ENCODE measurements at places on chromosomes 11 and 22.

- no peak for DNase-seq
Observed at GRCh38 chr22:41964112-41964491, 5.1 kb upstream of the SEPTIN3 start.

DNA sequence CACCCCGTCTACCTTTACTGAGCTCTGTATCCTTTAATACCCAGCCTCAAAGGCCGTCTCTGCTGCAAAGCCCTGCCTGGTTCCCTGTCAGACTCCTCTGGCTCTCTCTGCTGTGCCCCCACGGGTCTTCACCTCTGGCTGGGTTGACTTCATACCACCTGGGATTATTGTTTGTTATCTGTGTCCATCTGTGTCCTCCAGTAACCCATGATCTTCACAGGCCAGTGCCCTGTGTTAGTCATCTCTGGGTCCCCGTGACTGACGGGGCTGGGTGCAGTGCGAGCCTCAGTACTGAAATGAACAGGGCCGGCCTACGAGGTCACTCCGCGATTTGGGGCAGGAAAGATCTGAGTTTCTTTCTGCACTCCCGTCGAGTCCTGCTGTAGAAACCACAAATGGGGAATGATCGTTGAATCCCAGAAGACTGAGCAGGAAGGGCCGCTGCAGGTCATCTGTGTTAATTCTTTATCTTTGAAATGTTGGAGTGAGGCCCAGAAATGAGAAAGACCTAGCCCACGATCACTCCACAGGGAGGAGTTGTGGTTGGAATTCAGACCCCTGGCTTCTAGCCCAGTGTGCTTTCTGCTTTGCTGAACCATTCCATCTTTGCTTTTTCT lies 12.3 kb upstream of the TUB start:
- DNase-seq = no peak

DNA sequence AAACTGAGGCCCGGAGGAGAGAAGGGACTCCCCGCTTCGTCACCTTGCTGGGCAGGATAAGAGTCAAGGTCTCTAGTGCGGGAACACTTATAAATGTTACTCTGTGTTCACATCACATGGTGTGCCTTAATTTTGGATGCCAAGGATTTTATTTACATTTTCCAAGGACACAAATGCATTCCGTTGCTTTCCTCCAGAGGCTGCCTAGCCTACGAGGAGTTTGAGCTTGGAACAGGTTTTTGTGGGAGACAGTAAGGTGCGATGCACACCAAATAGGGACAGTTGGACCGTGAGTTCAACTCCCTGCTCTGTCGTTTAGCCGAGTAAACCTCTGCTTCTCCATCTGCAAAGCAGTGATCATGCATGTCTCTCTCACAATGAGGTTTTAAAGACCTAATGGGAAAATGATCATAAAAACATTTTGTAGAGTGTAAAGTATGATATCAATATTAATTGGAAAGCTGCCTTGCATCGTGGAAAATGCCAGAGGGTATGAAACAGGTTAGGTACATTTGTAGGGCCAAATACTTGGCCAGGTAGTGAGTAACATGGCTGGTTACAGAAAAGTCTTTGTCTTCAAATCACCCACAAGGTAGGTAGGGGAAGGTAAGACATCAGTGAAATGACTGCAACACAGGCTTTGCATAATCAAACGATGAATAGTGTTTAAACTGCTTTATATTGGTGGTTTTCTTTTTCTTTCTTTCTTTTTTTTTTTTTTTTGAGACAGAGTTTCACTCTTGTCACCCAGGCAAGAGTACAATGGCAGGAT lies 61.8 kb downstream of the ST3GAL4 start:
- DNase-seq = no peak

DNA sequence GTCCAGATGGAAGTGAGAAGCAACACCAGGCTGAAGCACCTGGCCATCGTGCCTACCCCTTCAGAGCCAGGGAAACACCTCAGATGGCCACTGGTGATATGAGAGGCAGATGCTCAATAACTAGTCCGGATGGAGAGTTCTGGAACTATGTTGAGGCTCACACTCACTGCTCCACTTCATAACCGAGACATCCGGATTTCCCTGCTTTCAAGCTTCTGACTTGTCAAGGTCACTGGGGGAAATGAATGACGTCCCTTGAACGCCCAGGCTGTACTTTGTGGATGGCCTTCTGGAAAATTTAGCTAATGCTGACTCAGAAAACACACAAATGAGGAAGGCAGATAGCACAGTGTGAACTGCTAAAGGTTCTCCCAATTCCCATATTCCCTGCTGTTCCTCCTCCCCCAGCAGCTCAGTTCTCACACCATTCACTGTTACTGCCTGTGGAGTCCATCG lies at the start of gene LYVE1:
Gene LYVE1 (minus strand): TSS at position 180 of the 456 bp plus-strand sequence. CDS start 133 bp downstream, at position 47.
- DNase-seq = no peak

GRCh38 chr11:30474151-30474954 lies 111.8 kb downstream of the MPPED2 start:
- DNase-seq = no peak

- DNase-seq = no peak
Observed at GRCh38 chr11:86993031-86993430, 37.8 kb upstream of the FZD4 start.

- DNase-seq = no peak
Observed at GRCh38 chr11:119694334-119694733, 34.7 kb downstream of the NECTIN1 start.

- DNase-seq = no peak
Observed at GRCh38 chr11:64268893-64269539, 15.4 kb downstream of the BAD start.

- DNase-seq = no peak
Observed at GRCh38 chr11:127105593-127106541, 105.3 kb upstream of the KIRREL3 start.

- no peak for DNase-seq
Observed at GRCh38 chr11:83185767-83186166, 7.7 kb upstream of the ANKRD42 start.

DNA sequence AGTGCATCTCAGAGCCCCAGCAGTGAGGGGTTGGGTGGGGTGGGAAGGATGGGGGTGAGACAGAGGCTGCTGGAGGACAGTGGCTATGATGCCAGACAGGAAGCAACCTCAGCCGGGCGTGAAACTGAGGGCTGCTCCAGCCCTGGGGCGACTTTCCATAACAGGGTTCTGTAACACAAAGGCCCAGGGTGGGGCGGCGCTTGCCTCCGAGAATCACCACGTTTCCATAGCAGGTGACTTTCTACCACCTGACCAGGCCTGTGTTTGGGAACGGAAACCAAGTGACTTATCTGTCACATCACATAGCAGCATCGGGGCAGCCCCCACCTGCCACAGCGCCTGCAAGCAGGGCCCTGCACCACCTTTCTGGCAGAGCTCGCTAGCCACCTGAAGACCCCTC lies 85.8 kb downstream of the TRMU start:
- peak; percentile 16 for DNase-seq

DNA sequence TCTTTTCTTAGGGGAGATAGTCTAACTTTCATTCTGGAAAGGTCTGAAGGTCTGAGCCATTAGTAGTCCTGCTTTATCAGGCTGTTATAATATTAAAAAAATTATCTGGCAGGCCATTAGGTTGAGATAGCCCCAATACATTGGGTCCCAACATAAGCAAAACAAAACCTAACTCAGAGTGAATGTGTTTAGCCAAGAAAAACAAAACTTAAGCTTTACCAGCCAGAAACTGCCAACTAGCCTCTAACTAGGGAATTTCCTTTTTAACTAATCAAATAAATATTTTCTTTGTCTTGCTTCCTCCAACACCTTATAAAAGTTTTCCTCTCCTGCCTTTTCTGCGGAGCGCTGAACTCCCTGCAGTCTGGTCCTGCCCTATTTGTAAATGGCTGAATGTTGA lies 1137.7 kb upstream of the CNTN5 start:
- DNase-seq = no peak

- DNase-seq = no peak
Observed at GRCh38 chr22:36461665-36462649, 19.5 kb downstream of the TXN2 start.

- no peak for DNase-seq
Observed at GRCh38 chr22:45169591-45170466, 6.1 kb downstream of the NUP50 start.

- DNase-seq = no peak
Observed at GRCh38 chr11:91141655-91142054, 918.8 kb upstream of the CHORDC1 start.

DNA sequence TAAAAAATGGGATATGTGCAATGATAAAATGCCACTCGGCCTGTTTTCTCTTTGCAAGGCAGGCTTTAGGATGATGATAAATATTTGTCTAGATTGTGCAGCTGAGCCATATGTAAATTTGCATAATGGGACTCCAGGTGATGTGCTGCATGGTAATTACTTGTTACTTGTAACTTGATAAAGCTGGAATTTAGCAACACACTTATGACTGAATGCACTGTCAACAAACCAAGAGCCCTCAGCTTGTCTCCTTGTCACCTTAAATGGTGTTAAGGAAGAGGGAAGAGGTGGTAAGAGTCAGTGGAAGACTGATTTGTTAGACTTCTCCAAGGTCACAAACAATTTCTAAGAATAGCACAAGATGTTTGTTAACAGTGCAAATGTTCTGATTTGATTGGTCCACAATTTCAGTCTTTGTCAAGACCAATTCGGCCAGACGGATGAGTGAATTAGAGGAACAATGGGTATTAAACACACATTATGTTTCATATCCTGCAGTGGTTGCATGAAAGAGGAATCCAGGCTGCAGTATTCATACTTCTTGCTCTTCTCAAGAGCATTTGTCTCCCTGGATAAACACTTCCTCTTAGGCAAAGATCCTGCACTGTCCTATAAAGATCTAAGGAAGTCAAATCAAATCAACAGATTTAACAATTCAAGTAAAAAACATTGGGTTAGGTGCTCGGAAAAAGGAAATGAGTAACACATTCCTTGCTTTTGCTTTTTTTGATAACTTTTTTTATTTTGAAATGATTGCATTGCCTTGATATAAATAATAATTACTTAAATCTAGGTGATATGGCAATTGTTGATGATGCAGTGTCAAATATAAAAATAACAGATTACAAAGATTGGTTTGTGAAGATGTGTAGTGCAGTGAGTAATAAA lies 448.3 kb upstream of the DDI1 start:
- no peak for DNase-seq

DNA sequence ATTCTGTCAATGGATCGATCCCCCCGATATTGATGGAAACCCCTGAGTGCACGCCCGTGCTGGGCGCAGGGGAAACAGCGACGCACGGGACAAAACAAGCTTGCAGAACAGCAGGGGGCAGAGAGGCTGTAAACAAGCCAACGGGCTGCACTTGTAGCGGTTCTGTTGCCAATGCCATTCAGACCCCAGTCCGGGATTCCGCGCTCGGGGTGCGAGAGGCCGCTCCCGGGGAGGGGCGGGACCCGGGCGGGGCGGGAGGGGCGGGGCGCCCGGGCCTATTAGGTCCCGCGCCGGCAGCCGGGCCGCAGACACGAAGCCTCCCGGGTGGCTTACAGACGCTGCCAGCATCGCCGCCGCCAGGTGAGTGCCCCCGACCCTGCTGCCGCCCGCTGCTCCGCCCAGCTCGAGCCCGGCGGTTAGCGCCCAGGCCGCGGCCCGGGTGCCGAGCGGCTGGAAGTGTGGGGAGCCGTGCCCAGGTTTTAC lies at the start of gene BIK:
Gene BIK (plus strand): TSS at position 307 of the 483 bp plus-strand sequence. CDS start 13,273 bp downstream, outside the sequence.
- peak; percentile 82 for DNase-seq

DNA sequence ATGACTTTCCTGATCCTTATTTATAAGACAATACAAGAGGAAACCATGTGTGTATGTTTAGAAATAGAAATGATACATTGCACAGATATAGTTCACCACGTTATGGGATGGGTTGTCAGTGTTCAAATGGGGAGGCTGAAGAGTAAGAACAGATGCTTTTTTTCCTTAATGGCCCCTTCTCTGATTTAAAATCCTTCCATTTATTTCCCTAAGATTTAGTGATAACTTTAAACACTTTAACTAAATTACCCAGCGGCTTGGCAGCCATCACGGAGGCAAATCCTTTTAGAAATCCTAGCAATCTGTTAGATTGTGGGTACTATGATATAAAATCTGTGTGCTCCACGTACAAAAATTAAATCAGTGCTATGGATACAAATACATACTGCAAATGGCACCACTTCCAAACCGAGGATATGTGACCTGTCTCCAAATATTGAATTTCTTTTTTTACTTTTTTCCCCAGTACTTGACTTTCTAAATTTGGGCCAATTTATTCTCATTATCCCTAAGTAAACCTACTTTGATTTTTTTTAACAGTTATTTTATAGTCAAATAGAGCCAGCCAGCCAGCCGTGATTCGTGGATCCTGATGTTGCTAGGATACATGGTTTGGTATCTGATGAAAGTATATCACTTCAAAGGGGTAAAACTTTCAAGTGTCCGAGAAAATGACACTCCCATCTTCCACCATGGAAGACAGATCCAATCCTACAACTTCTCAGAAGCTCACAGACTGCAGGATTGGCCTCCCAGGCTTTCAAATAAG lies 46.1 kb downstream of the BDNF start:
- DNase-seq = no peak

DNA sequence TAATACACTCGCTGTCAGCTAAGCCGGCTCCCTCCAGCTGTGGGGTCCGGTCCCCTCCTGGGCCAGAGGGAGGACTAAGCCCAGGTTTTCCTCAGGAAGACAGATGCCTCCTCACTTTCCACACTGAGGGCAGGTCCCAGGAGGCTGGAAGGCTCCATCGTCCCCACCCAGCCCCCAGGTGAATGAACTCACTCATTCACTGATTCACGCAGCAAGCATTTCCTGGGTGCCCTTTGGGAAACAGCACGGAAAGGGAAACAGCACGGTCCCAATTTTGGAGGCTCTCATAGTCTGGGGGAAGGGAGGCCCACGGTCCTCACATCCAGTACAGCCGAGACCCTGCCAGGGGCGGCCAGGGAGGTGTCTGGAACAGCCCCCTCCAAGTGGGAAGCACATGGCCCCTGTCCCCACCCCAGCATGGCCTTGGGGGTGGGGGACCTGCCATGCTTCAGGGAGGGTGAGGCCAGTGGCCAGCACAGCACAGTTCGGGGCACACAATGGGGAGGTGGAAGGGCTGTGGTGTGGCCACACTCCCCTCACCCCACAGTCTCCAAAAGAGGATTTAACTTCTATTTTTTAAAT lies 9.3 kb upstream of the TH start:
- DNase-seq = no peak

DNA sequence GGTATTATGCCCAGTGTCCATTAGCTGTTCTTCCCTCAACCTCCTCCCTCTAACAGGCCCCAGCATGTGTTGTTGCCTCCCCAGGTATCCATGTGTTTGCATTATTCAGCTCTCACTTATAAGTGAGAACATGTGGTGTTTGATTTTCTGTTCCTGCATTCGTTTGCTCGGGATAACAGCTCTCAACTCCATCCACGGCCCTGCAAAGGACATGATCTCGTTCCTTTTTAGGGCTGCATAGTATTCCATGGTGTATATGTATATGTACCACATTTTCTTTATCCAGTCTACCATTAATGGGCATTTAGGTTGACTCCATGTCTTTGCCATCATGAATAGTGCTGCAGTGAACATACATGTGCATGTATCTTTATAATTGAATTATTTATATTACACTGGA lies 82.8 kb downstream of the PRMT3 start:
- no peak for DNase-seq

- DNase-seq = peak; percentile 75
Observed at GRCh38 chr22:50530877-50531545, 1.2 kb upstream of the TYMP start.

GRCh38 chr11:115871161-115871760 lies 367.0 kb upstream of the CADM1 start:
- DNase-seq = no peak
